GM04504 (cell line): ENCODE measurements at places on chromosomes 5 and 9.

GRCh38 chr5:123882965-123883345 lies 371.0 kb downstream of the CSNK1G3 start:
- DNase-seq, result no peak

DNA sequence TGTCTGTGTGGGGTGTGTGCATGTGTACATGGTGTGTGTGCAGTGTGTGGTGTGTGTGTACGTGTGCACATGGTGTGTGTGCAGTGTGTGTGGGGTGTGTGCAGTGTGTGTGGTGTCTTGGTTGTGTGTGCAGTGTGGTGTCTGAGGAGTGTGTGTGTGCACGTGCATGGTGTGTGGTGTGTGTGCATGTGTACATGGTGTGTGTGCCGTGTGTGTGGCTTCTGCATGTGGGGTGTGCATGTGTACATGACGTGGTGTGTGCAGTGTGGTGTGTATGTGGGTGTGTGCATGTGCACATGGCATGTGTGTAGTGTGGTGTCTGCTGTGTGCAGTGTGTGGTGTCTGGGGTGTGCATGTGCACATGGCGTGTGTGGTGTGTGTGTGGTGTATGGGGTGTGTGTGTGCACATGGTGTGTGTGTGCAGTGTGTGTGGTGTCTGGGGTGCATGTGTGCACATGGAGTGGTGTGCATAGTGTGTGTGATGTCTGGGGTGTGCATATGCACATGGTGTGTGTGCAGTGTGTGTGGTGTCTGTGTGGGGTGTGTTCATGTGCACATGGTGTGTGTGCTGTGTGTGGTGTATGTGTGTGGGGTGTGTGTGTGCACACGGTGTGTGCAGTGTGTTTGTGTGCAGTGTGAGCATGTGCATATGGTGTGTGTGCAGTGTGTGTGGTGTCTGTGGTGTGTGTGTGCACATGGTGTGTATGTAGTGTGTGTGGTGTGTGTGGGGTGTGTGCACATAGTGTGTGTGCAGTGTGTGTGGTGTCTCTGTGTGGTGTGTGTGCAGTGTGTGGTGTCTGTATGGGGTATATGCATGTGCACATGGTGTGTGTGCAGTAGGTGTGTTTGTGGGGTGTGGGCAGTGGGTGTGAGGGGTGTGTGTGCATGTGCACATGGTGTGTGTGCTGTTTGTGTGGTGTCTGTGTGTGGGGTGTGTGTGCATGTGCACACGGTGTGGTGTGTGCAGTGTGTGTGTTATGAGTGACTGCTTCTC lies 40.6 kb upstream of the ZNG1F start:
- no peak for DNase-seq

GRCh38 chr5:73119451-73120157 lies 771 bp upstream of the TMEM171 start:
- DNase-seq, result no peak

GRCh38 chr9:78325846-78326360 lies 29.0 kb downstream of the PSAT1 start:
- no peak for DNase-seq

DNA sequence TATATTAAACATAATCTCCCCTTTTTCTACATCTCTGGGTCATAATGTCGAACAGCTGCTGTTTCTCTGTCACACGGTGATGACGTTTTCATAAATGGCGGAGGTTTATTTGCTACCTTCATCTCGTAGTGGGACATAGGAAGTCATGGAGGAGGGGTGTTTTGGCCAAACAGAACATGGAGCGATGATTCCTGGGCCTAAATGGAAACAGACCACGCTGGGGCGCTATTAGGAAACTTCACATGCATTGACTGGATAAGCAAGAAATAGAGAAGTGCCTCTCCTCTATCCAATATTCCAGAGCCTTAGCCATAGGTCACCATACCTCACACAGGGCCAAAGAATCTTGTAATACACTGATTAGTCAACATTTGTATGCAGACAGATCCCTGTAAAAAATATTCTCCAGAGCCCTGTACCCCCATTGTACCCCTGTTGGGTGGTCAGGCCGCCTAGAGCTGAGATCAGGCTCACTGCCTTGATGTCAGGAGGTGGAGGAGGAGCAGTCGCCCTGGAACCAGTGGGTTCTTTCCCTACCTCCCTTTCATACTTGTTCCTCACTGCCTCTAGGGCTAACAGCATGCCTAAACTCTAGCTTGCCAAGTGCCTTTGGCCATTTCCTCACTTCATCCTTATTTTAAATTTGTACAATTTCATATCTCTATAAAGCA lies 77.8 kb upstream of the SPIN1 start:
- no peak for DNase-seq

GRCh38 chr9:131289301-131290035 lies at the start of gene PLPP7:
Gene PLPP7 (plus strand): TSS chr9:131289723. CDS start chr9:131289998, 275 bp downstream.
- peak; percentile 42 for DNase-seq

- no peak for DNase-seq
Observed at GRCh38 chr5:58739051-58739450, 156.2 kb downstream of the RAB3C start.

- DNase-seq, result no peak
Observed at GRCh38 chr5:135484674-135485086, 32.5 kb upstream of the TIFAB start.

DNA sequence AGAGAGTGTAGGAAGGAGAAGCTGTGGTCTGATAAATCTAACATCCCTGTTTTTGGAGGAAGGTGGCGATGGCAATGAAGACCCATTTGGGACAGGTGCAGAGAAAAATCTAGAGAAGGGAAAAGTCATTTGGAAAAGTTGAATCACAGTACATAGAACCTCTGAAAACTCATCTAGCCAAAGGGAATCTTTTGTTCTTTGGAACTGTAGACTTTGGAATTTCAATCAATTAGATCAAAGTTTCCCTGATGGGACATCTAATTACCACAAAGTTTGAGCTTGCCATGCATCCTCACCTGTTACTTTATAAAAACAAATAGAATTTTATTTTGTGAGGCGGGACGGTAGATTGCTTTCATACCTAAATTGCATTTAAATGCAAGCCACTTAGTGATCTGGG lies 294.9 kb downstream of the TRPM3 start:
- DNase-seq, result no peak

DNA sequence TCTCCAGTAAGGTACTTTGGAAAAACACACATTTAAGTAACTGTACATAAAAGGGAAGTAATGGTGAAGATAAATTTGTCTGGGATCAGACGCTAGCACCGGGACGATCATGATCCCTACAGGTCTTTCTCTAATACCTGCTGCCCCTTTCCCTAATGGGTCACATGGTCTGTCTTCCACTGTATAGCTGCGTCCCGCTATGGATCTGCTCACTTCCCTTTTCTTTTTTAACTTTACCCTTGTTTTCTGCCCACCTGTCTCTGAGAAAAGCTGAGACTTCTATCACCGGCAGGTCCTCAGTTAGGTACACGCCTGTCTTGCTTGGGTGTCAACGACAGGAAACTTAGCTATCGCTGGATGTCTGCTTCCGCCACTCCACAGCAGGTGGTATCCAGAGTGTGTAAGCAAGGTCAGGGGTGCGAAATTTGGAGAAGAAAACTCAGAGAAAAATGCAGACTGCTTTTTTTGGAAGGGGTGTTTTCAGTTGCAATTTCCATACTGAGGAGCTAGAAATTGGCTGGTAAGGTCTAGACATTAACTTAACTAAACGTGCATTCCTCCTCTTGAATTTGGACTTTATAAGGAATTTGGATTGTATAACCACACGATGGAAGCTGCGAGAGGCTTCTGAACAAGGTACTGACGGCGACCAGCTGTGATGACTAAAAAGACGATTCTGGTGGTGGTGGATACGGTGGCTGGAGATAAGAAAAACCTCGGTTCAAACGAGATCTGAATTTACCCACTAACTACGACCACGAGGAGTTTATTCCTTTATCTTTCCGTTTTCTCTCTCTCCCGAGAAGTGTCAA lies 1.1 kb upstream of the ICE1 start:
- no peak for DNase-seq

- no peak for DNase-seq
Observed at GRCh38 chr5:153456354-153456753, 34.1 kb upstream of the GRIA1 start.

DNA sequence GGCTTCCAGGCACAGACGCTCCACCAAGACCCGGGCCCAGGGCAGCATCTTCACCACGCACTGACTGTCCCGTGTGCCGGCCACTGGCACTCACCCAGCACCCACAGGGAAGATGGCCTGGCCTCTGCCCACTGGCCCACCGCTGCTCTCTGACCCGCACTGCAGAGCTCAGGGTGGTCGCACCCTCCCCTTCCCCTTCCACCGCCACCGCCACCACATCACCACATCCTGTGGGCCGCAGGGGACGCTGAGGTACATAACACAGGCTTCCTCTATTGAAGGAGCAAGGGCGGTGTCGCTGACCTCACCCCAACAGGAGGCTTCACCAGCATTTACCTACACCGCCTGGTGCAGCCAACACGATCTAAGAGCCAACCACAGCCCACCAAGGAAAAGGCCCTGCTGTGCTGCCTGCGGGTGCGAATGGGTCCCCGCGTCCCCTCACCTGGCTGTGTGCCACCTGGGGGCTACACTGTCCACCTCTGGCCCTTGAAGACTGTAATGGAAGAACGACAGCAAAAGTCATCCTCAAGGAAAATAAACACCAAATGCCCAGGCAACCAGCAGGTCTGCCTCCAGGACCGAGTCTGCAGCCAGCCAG lies 101.8 kb downstream of the CAMSAP1 start:
- no peak for DNase-seq

DNA sequence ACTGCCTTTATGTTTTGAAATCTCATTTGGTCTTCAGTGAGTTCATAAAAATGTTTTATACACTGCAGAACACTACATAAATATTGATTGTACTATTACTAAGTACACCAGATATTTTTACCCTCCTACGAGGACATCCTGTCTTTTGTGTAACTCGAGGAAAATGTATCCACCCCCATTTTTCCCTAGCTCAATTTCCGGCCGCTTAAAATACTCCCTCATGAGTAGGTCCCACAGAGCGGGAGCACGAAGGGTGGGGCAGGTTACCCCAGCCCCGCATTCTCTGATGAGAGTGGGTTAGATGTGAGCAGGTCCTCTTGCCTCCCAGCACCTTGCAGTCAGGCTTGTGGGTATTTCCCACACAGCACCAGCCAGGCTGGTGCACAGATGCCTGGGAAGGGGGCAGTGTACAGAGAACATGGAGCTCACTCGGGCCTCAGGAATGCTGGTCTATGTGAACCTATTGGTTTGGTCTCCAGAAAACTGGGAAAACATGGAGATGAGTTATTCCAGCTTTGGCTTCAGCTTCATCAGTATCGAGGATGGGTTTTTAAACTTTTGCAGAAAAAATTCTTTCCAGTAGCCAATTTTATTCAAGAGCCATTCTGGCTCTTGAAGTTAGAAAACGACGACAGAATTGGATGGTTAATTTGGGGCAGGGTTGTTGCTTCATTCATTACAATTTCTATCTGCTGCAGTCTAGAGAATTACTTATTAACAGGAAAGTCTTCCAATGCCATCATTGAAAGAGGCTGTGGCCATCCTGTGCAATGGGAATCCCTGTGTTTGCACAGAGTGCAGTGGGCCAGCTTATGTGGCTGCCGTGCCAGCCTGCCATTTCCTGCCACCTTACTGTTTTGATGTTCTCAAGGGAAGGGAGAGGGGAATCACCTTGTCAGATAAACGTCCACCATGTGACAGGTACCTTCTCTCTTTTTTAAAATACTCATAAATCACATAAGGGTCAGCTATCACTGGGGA lies 73.2 kb downstream of the WDR41 start:
- DNase-seq, result no peak

DNA sequence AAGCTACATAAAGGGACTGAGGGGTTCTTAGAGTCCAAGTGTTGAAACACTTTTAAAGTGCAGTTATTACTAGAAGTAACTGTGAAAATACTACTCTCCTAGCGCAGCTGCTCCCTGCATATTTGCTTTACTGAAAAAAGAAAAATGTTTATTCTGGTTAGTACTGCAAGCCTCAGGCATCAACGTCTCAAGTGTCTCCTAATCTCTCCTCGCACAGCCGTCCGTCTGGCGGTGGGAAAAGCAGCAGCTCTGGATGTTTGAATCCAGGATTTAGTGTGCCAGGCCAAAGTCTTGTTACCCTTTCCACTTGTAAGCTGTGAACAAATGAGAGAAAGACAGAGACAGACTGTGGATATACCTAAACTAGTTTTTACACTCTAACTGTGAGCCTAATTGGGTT lies 31.1 kb downstream of the RORB start:
- DNase-seq, result no peak

- DNase-seq, result no peak
Observed at GRCh38 chr9:37617161-37617560, 24.8 kb upstream of the TOMM5 start.

DNA sequence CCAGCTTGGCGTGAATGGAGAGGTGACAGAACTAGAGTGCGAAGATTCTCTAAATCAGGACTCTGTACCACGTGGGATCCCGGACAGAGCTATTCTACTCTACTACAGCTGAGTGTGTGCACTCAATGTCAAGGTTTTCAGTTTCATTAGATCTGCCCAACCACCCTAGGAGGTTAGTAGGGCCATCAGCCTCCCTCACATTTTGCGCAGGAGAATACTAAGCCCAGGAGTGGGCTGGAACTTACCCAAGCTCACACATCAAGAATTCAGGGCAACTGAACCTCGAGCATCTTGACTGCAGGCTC lies 68.3 kb upstream of the TBC1D2 start:
- DNase-seq, result no peak

DNA sequence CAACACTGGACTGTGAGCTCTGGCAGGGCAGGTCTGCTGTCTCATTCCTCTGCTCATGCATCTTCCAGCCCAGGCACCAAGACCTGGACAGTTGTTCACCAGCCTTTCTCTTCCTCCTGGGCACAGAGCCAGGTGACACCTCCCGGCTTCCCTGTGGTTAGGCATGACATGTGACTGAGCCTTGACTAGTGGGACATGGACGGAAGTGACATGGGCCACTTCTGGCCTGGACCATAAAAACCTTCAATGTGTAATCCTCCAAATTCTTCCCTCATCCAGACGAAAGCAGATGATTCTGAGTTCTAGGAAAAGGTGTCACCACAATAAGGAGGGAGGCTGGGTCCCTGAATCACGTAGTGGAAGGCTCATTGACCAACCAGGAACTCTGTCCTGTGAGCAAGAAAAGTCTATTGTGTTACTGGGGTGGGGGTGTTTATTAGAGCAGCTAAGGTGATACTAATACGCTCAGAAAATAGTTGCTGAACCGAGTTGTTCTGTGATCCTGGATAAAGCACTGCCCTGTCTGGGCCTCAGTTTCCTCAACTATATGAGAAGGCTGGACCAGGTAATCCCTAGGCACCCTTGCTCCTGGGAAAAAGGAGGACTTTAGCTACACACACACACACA lies 26.6 kb upstream of the CRB2 start:
- DNase-seq, result no peak

GRCh38 chr9:116087751-116088194 lies 65.8 kb upstream of the PAPPA start:
- peak; percentile 60 for DNase-seq

DNA sequence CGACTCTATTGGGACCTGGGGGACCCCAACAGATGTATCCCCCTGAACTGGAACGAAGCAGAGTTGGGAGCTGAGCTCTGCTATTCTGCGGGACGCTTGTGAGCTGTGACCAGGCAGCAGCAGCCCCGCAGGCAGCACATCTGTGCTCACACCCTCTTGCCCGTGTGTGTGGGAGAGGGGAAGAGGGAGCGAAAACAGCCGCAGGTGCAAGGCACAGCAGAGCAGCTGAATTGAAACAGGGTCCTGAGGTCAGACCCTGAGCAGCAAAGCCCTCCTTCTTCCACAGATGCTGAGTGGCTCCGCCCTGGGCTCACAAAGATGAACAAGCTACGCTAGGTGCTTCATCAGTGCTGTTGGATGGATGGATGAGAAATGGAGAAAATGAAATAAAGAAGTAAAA lies 198.7 kb downstream of the HSPA4 start:
- no peak for DNase-seq
